ENCODE measurements at places on chromosomes 6 and 20.

- DNase-seq, result no peak
Observed at GRCh38 chr6:15672818-15673217, 10.0 kb upstream of the DTNBP1 start.

GRCh38 chr20:8131598-8132483 lies at the start of gene PLCB1:
TSS of gene PLCB1 (plus strand) at chr20:8132266. CDS start at chr20:8132652, 386 bp downstream.
- peak; percentile 55 for DNase-seq

DNA sequence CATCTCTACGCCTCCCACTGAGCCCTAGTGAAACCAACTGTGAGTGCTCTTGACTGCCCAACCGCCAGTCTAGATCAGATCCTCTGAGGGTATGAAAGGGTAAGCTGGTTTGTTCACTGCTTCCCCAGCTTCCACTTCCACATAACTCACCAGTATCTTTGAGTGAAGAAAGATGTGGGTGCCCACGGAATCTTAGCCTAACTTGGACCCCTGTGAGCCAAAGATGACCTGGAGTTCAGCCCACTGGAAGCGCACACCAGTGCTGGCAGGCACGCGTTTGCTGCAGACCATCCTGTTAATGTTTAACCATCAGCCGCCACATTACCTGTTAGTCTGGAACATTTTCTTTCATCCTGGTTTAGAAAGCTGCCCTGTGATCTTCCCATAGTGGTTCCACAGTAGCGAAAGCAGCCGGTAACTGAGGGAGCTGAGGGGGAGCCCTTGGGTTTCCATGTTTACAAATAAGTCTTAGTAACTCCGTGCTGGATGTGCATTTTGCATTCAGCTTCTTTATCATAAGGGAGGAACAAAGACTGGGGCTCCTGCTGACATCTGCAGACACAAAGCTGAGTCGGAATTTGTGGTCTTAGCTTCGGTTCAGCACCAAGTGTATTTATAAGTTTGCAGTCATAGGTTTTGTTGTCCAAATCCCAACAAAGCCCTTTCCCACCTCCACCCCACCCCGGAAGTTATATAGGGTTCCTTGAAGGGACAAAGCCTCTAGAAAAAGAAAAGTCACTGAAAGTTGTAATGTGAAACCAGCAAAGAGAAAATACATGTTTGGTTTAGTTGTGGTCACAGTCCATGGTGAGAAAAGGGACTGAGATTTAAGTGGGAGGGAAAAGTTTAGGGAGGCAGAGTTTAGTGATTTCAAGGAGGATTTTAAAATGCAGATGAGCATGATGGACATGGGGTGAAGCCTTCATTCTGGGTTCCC lies 71.0 kb downstream of the SSR1 start:
- no peak for DNase-seq

GRCh38 chr6:150380256-150380655 lies 11.4 kb downstream of the IYD start:
- no peak for DNase-seq

DNA sequence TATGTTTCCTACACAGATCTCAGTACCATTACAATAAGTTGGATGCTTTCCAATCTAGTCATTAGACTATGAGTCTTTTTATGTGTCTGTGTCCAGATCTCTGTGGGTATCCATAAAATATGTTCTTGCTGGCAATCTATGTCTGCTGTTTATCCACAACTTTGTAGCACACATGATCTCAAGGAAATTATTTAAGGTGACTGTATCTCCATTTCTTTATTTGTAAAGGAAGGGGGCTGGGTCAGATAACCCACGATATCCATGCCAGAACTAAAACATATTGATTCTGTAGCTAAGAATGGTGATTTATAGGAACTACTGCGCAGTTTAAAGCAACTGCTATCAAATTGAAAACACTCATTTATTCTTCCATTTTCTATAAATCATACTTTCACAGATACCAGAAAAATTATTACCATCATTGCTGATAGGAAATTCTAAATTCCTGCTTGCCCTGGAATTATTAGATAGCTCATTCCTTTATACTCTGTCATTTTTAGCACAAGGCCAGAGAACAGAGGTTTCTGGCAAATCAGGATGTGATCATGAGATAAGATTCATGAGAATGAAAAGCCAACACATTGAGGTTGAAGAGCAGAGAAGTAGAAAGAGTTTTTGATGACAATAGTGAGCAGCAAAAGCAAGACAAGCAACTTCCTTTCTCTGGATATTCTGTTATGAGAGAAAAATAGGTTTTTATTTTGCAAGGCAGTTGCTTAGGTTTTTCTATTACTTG lies 851.4 kb upstream of the CITED2 start:
- no peak for DNase-seq

DNA sequence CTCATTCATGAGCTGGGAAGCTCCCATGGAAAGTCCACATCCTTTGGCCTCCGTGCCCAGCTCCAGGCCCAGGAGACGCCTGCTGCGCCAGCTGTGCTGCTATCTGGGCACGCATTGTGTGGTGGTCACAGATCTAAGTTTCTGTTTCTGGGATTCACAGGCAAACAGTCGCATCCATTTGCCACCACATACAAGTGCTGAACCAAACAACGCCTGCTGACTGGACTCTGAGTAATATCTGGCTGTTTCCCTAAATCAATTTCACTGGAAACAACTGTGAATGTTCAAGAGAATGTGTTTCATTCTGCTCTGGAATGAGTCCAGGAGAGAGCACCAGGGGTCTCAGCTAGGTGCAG lies 45.5 kb downstream of the IRF4 start:
- no peak for DNase-seq

DNA sequence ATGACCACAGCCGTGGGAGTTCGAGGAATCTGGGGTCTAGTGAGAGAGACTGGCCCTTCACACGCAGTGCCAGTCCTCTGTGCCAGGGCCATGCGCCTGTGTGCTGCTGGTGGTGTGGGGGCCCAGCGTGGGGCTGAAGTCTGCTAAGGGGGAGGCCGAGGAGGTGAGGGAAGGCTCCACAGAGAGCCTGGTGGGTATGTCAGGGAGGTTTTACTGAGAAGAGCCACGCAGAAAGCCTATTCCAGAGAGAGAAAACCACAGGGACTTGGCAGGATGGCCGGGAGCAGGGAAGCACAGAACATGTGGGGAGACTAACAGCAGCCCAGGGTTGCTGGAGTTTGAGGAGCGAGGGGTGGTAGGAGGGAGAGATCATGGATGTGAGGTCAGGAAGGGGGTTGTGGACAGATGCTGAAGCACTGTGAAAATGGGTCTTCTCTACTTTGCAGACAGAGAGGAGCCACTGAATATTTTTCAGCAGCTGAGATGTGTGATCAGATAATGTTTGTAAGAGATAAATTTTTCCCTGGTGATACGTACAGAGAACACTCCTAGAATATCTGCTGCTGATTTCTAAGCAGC lies 35.3 kb downstream of the DUSP22 start:
- DNase-seq, result no peak

GRCh38 chr6:89360415-89360999 lies 8.0 kb upstream of the UBE2J1 start:
- no peak for DNase-seq

GRCh38 chr6:24547243-24547642 lies 52.5 kb downstream of the ALDH5A1 start:
- DNase-seq, result peak; percentile 5

DNA sequence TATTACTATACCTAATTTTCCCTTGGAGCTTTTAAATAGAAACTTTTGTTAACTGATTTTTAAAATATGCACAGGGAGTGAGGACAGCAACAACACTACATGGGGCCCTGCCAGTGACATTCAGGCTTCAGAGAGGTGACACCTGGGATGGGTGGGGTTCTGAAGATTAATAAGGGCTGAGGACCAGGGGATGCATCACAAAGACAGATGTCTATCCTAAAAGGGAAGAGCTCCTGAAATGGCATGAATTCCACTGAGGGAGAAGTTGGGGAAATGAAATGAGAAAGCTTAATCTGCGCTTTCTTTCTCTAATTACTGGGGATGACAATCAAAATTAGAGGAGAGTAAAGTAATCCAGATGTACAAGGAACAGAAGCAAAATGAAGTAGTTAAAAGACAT lies 162.8 kb downstream of the BTBD9 start:
- no peak for DNase-seq

GRCh38 chr6:78525976-78526375 lies 341.4 kb upstream of the IRAK1BP1 start:
- no peak for DNase-seq

- no peak for DNase-seq
Observed at GRCh38 chr6:33694401-33694931, 17.0 kb downstream of the UQCC2 start.

DNA sequence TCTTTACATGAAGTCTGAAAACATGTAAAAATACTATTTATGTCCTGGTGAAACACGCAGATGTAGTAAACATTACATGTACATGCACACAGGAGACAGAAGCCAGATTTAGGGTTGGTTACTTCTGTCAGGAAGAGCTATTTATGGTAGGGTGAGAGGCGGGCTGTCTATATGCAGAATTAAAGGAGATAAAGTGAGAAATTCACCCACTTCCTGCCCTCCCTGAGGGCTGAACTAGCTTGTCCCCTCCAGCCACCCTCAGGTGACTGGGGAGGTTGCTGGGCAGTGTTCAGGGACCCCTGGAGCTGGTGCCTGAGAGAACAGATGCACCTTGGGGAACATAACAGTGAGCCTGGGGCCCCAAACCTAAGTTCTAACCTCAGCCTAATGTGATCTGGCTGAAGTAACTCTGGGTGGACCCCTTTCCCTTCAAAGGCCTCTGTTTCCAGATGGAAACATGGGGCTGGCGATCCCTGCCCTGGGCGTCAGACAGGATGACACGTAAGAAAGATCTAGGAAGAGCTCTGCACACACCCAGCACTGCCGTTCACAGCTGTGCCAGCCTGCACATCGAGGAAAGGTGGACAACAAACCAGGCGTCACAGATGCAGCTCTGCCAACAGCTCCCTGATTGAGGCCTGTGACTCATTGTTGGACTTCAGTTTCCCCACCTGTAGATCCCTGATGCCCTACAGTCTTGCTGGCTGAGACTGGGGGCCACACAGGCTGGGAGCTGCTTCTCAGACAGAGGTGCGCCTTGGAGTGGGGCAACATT lies 1.3 kb downstream of the PI16 start:
- DNase-seq, result no peak

DNA sequence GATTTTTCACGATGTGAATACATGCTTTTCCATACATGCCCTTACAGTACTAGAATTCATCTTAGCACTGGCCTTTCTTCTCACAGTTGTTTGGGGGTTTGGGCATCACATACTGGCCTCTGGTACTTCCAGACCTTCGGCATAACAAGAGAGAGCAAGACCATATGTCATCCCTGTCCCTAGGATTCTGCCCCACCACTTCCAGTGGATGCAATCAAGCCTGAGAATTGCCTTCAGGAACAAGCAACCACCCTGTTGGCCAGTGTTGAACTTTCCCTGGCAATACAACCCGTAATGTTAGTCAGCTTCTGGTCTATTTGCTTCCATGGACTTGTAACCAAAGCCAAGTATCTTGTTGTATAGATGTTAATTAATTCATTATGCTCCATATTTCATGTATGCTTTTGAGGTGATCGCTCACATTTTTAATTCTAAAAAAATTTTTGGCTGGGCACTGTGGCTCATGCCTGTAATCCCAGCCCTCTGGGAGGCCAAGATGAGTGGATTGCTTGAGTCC lies 15.4 kb upstream of the SLPI start:
- DNase-seq, result no peak

DNA sequence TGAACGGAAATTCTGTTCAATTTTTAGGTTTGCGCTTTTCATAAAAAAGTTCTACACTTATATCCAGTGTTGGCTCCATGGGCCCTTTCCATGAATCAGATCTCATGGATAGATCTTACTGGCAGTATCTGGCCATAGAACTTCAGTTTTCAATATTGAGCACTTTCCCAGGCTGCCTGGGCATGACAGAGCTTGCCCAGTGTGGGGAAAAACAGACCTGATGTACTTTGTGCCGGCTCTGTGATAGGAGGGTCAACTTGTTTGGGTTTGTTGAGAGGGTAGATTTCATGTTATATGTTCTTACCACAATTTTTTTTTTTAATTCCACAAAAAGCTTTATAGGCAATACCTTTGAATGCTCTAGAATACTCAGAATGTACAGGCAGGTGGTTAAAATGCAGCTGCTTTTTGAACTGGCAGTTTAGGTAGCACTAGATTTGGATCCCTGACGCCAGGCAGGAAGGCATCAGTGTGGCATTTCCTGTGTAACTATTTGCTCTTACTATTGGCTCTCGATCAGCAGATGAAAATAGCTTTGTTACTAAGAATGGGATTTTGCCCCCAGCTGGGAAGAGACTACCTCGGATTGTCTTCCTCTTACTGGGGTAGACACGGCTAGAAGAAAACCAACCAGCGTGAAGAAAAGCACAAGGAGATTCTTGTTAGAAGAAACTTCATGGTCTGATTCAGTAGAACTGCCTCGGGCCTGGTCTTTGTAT lies 404.9 kb upstream of the SOX4 start:
- DNase-seq, result no peak

GRCh38 chr6:13807696-13808095 lies 6.7 kb downstream of the MCUR1 start:
- no peak for DNase-seq

DNA sequence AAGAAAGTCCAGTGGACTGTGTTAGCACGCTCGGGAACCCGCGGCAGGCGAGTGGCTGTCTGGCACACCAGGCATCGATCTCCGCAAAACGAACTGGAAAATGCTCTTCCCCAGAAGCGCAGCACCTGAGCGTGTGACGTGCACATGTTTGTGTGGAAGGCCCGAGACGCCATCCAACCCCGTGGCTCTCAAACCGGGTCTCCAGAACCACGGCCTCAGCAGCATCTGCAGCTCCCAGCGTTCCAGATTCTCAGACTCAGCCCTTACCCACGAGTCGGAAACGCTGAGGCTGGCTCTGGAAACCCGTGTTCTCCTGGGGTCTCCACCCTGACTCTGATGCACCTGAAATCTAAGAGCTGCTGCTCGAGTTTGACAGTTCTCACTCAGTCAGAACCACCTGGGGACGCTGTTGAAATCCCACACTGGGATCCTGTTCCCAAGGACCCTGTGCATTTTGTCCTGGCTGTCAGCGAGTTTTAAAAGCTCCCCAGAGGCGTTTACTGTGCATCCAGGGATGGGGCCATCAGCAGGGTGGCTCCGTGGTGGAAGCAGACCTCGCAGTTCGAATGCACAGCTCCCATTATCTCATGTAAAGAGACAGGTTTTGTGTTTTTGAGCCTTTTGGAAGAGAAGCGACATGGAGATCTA lies 69.0 kb downstream of the DLL1 start:
- DNase-seq, result no peak

DNA sequence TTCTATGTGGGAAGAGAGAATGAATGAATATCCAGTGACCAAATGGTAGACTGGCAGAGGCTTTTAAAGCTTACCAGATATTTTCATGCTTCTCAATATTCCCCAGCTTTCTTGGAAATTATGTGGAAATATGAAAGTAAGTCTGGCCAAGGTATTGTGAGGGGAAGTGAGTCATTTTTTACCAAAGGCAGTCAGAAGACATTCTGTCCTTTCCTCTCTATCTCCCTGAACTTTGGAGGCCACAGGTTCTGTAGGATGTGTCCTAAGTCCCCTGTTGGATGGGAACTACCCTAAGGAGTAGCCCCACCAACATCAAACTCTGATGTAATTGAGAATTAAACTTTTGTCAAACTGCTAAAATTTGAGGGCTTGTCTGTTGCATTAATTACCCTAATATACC lies 593.8 kb upstream of the NRSN1 start:
- no peak for DNase-seq

GRCh38 chr6:227074-227782 lies 65.1 kb upstream of the DUSP22 start:
- no peak for DNase-seq
